ENCODE measurements at places on chromosomes 11 and 22.

- DNase-seq: no peak
Measured at GRCh38 chr11:134999590-134999989, 587.5 kb upstream of the B3GAT1 start.

DNA sequence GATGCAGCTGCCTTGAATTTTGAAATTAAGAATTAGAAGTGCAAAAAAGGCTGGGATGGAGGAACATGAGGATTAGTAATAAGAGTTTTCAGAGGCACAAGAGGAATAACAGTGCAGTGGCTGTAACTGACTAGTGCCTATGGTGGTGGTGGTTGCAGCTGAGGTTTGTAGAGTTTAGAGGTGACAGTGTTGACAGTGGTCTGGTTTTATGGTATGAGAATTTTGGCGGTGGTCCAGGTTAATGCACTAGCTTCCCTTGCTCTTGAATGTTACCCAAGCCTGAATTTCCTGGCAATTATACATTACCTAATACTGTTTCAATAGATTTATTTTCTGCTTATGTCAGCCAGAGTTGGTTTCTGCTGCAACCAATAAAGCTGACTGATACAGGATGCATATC, 112.8 kb upstream of the C11orf87 start:
- no peak for DNase-seq

DNA sequence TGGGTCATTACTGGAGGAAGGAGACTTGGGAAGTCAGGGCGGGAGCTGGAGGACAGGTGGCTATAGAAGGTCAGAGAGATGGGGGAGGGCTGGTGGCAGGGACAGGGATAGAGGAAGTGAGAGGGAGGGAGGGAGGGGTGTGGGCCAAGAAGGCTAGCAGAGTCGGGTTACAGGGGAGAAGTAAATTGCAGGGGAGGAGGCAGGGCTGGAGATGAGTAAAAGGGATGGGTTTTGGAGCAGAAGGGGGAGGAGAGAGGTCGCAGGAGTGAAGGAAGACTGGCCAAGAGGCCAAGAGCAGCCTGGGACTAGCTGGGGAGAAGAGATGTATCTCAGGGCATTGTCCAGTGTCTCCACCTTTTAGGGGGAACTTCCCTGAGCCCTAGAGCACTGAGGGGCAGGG, 33.0 kb downstream of the LRRC10B start:
- DNase-seq: no peak

- DNase-seq: no peak
Measured at GRCh38 chr22:50529416-50529896, 356 bp downstream of the TYMP start.

- no peak for DNase-seq
Measured at GRCh38 chr11:102456381-102456780, 3.8 kb upstream of the TMEM123 start.

DNA sequence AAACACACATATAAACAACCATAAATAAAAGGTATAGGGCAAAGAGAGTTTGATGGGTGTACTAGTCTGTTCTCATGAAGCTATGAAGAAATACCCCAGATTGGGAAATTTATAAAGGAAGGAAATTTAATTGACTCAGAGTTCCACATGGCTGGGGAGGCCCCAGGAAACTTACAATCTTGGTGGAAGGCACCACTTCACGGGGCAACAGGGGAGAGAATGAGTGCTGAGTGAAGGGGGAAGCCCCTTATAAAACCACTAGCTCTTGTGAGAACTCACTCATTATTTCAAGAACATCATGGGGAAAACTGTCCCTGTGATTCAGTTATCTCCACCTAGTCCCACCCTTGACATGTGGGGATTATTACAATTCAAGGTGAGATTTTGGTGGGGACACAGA, 385.9 kb upstream of the ANO5 start:
- no peak for DNase-seq

DNA sequence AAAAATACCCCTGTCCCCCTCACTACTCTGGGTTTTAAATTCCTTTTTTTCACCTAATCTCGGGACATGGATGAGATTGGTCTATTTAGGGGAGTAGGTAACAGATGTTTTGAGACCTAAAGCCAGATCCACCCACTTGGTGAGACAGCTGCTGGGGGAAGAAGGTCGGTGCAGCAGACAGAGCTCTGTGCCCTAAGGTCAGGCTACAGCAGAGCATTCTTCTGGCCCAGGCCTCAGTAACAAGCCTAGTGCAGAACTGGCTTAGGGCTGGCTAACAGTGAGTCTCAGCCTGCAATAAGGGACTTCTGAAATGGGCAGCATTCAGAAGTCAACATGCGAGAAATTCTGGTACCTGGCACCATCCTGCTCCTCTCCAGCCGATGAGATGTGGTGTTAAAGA, 444.9 kb upstream of the KIRREL3 start:
- DNase-seq: no peak

- no peak for DNase-seq
Measured at GRCh38 chr22:37739035-37739434, 42.2 kb downstream of the TRIOBP start.

- DNase-seq: no peak
Measured at GRCh38 chr11:4763096-4763495, 6.6 kb downstream of the OR51F1 start.

GRCh38 chr22:18022876-18023275, 1.5 kb downstream of the MICAL3 start:
- no peak for DNase-seq

GRCh38 chr11:45657496-45658260, 7.7 kb downstream of the CHST1 start:
- no peak for DNase-seq

GRCh38 chr22:35521358-35522224, 19.0 kb upstream of the RASD2 start:
- DNase-seq: no peak

DNA sequence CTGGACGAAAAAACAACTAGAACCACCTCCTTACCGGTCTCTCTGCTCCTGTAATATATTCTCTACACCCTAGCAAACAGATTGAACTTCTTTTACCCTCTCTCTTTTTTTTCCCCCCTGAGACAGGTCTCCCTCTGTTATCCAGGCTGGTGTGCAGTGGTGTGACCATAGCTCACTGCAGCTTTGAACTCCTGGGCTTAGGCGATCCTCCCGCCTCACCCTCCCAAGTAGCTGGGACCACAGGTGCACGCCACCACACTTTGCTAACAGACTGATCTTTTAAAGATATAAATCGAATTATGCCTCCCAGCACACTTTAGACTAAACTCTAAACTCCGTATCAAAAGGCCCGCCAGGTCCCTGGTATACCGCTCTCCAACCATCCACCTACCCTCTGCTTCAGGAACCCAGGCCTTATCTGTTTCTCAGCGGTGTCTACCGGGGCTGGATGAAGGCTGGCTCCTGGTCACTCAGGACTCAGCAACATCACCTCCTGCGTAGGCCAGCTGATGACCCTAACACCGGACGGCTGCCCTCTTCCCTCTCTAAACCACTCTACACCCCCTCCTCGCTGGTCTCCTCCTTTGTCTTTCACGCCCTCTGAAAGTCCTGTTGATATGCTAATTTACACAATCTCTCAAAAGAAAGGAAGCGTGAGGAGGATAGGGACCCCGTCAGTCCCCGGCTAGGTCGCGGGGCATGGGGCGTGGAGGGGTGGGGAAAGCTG, 745 bp downstream of the C22orf39 start:
- DNase-seq: no peak

DNA sequence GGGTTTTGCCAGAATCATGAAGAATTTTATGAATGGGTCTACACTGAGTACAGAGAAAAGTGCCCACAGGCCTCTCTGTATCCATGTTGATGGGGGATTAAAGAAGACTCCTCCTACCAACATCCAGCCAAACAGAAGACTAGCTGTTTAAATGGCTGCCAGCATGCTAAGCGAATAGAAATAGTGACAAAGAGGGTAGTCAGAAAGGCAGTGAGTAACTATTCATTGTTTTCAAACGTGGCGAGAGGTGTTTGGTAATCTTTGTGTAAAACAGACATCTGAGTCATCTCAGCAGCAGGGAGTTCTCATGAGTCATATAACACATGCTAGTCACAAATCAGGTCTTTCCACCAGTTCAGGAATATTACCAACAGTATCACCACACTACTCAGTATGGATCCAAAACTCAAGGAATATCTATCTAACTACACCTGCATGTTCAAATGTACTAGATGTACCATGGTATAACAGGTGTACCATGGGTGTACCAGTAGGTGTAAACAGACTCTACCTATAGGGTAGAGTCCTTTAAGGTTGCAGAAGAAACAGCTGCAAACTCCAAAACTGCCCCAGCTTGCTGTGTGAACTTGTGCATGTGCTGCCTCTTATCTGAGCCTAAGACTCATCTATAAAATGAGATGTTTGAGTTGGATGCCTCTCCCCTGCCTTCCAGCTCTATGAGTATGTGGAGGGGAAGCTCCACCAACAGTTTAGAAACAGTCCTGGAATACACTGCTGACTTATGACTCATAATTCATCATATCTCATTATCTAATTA, 82.0 kb downstream of the SLC1A2 start:
- DNase-seq: no peak

DNA sequence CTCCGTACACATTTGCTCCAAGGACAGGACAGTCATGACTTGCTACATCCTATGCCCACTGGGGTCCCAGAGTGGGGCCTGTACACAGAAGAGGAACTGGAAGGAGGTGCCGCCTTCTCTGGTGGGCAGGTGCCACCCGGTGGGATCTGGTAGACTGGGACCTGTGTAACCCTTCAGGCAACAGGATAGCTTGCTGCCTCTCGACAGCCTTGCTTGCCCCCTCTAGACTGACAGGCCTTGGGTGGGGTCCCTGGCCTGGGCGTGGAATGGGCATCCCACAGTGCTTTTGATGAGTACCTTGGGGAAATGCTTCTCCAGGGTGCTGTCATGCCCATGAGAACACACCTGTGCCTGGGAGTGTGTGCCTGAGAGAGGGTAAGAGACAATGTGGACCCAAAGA, 15.8 kb downstream of the SHANK3 start:
- DNase-seq: no peak

GRCh38 chr11:8149726-8150125, 19.1 kb downstream of the RIC3 start:
- DNase-seq: no peak

DNA sequence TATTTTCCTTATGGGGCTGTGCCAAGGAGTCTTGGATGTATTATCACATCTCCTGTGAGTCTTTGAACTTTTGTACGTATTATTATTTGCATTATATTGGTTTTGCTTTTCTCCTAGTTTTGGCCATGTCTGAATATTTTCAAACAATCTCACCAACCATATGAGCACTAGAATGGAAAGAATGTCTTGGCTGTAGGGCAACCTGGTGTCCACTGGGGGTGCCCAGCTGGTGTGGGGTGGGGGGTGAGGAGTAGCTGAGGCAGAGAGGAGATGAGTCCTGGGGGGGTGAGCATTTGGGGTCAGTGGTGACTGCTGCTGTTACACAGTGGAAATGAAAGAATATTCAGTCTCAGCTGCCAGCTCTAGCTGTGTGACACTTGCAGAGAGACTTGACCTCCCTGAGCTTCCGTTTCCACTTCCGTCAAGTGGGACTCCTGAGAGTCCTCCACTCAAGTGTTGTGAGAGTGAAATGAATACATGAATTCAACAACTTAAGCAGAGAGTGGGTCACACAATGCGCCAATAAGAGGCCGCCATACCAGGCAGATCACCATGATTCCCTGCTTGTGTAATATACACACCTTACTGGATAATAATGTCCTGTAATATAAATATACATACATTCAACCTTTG, 12.7 kb upstream of the PVALB start:
- no peak for DNase-seq

- no peak for DNase-seq
Measured at GRCh38 chr22:24578355-24579257, 14.3 kb downstream of the LRRC75B start.

All from stimulated activated CD8-positive, alpha-beta memory T cell treated with anti-CD3 and anti-CD28 coated beads, Interleukin-2, amount 100 ng/mL, for 48 hours (primary cell).